ENCODE measurements at places on chromosomes 1 and 21. TPM values are rescaled to one million over a fixed set of nuclear protein-coding genes. Genes with fewer than 3 reads are reported as not detected.

- no peaks in the 10 kb centered on the region for H3K27me3 ChIP-seq
- H3K36me3 ChIP-seq = no peaks in the 10 kb centered on the region
- H3K27ac ChIP-seq = no peak overlapping the region
- no peaks in the 10 kb centered on the region for H3K4me1 ChIP-seq
These were observed 1010.3 kb downstream of the KCNT2 start for GRCh38 chr1:195597891-195598290.

DNA sequence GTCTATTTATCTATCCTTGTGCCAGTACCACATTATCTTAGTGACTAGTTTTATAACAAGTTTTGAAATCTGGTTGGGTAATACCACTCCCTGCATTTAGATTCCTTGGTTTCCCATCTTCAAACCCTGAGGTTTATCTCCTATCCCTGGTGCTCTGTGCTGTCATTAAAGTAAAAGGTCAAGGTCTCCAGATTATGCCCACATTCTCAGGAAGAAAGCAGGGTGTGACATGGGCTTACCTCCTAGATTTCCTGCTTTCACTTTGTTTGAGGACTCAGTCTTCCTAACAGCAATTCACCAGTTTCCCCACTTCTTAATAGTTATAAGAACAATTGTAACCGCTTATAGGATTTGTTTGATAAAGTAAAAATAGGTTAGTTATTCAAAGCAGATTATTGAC, 86.0 kb downstream of the CACHD1 start:
- H3K4me3 ChIP-seq = no peak overlapping the region
- H3K27me3 ChIP-seq = peaks cover 14% of the 10 kb centered on the region
- no peak overlapping the region for H3K27ac ChIP-seq
- H3K36me3 ChIP-seq = no peaks in the 10 kb centered on the region
- H3K4me1 ChIP-seq = peaks cover 9% of the 10 kb centered on the region

- no peak overlapping the region for H3K27ac ChIP-seq
- H3K4me1 ChIP-seq = peaks cover 8% of the 10 kb centered on the region
- H3K27me3 ChIP-seq = peaks cover 10% of the 10 kb centered on the region
- H3K4me3 ChIP-seq = no peak overlapping the region
These were observed 126.9 kb downstream of the RNF220 start for GRCh38 chr1:44531785-44532566.

GRCh38 chr1:82152356-82153271, 351.9 kb downstream of the ADGRL2 start:
- no peaks in the 10 kb centered on the region for H3K36me3 ChIP-seq
- no peak overlapping the region for H3K27ac ChIP-seq
- H3K4me1 ChIP-seq = no peaks in the 10 kb centered on the region

The TCEA3 gene
- 4.5 TPM for total RNA-seq

The OR10J1 gene
- not detected for total RNA-seq

The KAZN gene
- total RNA-seq = 0.31 TPM

All from activated CD4-positive, alpha-beta memory T cell treated with anti-CD3 and anti-CD28 coated beads for 36 hours (primary cell).